ENCODE measurements at places on chromosomes 3 and 15.

DNA sequence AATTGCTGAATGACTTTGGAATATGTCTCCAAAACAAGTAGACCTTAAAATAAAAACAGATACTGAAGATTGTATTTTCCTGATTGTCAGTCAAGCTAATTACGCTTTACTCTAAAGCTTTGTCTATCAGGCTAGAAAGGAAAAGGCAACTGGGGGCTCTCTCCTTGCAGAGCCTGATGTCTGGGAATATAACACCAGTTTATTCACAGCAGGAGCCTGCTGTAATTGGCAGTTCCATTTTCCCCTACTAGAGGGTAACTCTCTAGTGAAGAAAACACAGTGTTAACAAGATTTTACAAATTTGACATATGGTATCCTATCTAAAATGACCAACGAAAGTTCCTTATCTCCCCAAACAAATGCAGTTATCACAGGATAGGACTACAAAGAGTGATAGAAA is 158.8 kb downstream of the PDZRN3 start:
- no peak for DNase-seq

- DNase-seq, result no peak
Observed at GRCh38 chr3:152313430-152313829, 44.7 kb downstream of the MBNL1 start.

DNA sequence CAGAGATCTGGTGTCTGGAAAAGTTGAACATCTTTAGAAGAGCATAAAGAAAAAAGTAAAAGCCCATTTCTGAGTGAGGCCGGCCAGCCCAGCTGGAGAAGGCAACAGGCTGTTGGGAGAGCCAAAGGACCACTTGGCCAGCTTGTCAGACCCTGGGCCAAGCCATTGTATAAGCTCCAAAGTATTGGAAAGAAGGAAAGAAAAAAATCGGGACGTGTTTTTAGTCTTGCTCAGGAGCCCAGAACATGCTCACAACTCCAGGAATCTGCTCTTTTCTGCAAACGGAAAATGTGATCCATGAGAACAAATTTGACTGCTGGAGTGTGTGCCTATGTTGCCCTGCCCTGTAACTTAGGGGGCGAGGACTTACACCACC is 10.4 kb upstream of the CLPX start:
- DNase-seq, result no peak

GRCh38 chr15:83602021-83602420 is 51.9 kb upstream of the ADAMTSL3 start:
- no peak for DNase-seq

GRCh38 chr3:8869613-8870012 is 93.7 kb downstream of the RAD18 start:
- peak; percentile 77 for DNase-seq

DNA sequence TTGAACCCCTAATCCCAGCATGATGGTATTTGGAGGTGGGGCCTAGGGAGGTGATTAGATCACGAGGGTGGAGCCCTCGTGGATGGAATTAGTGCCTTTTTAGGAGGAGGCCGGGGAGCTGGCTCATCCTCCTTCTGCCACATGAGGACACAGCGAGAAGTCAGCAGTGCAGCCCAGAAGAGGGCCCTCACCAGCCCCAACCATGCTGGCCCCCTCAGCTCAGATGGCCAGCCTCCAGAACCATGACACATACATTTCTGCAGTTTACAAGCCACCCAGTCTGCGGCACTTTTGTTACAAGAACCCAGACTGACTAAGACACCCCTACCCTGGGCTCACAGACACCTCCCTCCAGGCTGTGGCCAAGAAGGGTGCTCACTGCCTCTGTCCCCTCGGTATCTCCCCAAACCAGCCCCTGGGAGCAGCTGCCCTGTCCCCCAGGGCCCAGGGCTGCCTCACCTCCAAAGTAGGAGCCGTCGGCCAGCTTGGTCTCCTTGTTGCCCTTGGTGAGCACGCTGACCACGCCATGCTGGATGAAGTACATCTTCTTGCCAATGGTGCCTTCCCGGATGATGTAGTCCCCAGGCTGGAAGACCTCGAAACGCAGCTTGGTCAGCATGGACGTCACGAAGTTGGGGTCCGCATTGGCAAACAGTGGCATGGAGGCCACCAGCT is 44.1 kb downstream of the HCN4 start:
- no peak for DNase-seq

DNA sequence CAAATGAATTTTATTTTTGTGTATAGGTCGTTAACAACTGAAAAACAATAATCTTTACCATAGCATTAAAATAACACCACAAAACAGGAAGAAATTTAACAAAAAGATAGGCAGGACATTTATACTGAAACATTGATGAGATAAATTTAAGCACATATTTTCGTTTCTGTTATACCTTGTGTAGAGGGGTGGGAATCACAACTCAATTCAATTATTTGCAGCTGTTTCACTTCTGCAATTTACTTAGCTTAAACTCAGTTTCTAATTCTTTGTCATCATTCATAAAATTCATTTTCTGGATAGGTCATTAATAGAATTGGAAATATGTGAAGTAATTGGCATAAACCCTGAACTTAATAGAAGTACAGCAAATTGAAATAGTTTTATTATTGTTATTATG is 42.3 kb downstream of the TP63 start:
- DNase-seq, result no peak

- no peak for DNase-seq
Observed at GRCh38 chr3:138950701-138951100, 3.7 kb downstream of the FOXL2NB start.

DNA sequence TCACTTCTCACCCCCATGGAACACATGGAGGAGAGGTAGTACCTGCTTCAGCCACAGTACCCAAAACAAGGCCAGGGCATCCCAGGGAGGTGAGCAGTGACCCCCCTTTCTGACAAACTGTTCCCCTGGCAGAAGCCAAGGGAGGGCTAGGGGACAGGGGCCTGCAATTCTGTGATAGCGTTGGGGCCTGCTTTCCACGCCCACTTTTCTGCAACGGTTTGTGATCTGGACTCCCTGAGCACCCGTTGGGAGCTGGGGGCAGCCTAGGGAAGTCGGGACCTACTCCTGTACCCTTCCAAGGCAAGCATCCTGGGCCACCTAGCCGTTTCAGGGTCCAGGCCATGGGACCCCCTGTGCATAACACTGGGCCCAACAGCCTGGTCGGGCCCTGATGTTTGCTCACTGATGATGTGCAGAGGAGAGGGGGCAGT is 996 bp upstream of the DNAJA4 start:
- no peak for DNase-seq

GRCh38 chr3:127421943-127422662 is 134.3 kb upstream of the PRR20G start:
- no peak for DNase-seq

GRCh38 chr3:127786353-127787070 is 35.8 kb downstream of the MGLL start:
- no peak for DNase-seq

DNA sequence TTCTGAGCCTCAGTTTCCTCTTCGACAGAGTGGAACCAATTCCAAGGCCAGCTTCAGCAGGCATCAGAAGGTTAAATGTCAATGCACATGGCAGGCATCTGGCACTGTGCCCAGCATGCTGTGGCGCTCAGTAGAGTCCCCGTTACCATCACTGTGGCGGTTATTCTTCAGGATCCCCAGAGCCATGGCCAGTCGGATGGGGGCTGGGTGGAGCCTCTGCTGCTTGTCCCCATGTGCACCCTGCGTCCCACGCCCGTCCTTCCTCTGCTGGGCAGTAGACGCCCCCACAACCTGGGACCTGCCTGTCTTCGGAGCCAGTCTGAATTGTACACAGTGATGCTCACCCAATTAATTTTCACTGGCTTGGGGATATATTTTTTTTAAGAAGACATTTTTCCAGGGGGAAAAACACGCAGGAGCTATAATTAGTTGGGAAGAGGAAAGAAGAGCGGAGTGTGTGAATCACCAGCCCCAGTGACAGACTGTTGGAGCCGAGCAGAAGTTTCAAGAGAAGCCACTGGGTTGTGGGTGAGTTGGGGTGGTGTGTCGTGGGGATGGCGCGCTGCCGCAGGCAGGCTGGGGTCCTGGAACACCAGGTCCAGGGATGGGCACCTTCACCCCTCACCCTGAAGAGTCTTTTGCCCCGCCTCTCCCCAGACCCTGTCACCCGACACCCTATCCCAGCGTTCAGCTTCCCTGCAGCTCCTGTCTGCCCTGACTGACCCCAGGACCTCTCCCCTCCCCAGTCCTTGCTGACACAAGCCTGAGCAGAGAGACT is 26.8 kb upstream of the RPL29 start:
- DNase-seq, result no peak

- no peak for DNase-seq
Observed at GRCh38 chr15:69025320-69025719, 10.8 kb downstream of the NOX5 start.

GRCh38 chr15:38061856-38062649 is 127.6 kb downstream of the TMCO5A start:
- DNase-seq, result no peak

- DNase-seq, result no peak
Observed at GRCh38 chr3:9135930-9136525, 113.4 kb downstream of the SRGAP3 start.

- DNase-seq, result no peak
Observed at GRCh38 chr3:143849854-143850549, 1.7 kb upstream of the SLC9A9 start.

DNA sequence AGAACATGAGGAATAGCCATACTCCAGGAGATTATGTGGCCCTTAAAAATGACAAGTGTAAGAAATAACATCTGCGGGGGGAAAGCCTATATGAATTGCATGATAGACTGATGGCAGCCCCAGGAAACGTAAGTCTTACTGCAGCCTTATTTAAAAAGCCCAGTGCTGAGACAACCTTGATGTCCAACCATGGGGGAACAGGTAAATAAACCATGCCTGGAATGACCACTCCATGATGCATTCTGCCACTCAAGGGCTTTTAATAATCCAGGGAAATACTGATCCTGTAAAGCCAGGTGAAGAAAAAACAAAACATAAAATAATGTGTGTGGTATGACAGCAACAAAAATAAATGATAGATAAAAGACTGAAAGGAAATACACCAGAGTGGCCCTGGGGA is 46.5 kb upstream of the GRIP2 start:
- no peak for DNase-seq

GRCh38 chr3:18767756-18768303 is 342.7 kb upstream of the SATB1 start:
- no peak for DNase-seq

DNA sequence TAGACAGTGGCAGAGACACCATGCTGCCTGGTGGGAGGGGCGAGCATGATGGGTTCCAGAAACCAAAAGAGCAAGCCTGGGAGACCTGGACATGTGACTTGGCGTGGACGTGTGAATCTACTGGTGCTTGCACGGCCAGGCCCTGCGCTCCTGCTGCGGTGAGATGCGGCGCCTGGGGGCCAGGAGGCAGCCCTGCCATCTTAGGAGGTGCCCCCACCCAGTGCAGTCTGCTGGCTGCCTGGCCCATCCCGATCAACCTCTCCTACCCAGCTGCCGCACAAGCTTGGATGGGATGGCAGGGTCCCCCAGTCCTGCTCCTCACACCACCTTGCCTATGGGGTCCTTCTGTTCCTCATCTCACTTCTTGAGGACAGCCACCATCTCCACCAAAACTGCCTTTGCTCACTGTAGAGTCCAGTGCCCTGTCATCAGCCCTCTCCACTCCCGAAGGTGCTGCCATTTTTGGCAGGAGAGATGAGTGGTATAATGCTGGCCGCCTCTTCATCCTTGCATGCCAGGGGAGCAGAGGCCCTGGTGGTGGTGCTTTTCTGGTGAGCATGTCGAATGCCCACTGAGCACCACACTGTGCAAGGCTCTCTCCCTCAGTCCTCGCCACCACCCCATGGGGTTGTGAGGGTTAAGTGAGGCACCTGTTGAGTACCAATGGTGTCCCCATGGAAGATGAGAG is 3.1 kb upstream of the ABTB1 start:
- no peak for DNase-seq

- no peak for DNase-seq
Observed at GRCh38 chr3:12870942-12871341, 29.6 kb upstream of the RPL32 start.

- no peak for DNase-seq
Observed at GRCh38 chr3:51375571-51375970, 9.5 kb upstream of the MANF start.

GRCh38 chr3:50418850-50419249 is 59.5 kb upstream of the TMEM115 start:
- DNase-seq, result no peak

GRCh38 chr15:41494922-41495735 is 1.5 kb downstream of the ITPKA start:
- no peak for DNase-seq

GRCh38 chr3:63343674-63344073 is 65.6 kb downstream of the SYNPR start:
- peak; percentile 39 for DNase-seq

GRCh38 chr3:22091329-22091728 is 340.3 kb upstream of the ZNF385D start:
- DNase-seq, result no peak

DNA sequence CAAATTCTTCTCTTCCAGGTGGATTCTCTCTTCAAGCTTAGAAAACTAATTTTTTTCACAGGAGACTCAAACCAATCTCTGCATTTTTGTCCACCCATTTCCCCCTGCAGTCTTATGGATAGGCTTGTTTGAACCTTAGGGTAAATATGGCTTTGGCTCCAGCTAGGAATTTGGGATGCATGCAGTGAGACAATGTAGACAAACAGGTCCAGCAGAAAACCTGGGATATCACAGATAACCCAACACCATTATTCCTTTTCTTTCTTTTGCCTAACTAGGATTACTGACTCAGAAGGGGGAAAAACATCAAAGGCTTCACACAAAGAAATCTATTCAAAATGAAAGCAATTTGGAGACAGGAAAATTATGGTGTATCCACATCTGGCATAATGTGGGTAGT is 11.2 kb upstream of the SEMA5B start:
- DNase-seq, result no peak

GRCh38 chr3:49131040-49131439 is 1.8 kb downstream of the LAMB2 start:
- no peak for DNase-seq

DNA sequence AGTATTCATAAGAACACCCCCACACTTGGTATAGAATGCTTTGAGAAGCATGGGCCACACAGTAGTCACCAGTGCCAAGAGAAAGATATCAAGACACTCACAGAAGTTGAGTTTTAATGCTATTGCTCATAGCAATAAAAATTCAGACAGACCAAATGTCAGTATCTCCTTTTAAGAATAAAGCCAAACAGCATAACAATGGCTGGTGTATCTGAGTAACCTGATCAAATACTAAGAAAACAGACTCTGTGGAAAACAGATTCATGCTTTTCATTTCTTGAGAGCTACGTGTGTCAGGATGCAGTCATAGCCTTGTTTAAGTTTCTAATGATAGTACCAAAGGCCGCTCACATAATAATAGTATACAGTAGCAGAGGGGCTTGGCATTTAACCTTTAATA is 778.5 kb downstream of the MECOM start:
- no peak for DNase-seq

GRCh38 chr3:44235604-44236484 is 5.8 kb upstream of the TOPAZ1 start:
- DNase-seq, result peak; percentile 36

- no peak for DNase-seq
Observed at GRCh38 chr3:144583871-144584270, 612.2 kb downstream of the DIPK2A start.

DNA sequence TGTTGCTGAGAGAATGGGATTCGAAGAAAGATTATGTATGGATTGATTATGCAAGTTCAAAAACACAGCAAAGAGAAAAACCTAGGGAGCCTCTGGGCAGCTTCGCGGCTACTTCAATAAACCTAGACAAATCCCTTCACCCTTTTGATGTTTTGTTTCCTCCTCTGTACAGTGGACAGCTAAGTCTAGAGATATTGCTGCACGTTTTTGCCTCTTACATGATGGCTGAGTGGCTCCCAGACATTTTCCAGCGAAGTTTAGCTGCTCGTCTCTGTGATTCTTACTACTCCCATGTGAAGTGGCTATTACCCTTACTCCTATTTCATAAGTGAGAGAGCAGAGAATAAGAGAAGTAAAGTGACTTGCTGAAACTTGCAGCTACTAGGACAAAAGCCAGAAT is 695.0 kb upstream of the GRM7 start:
- DNase-seq, result no peak
